T-helper 17 cell (primary cell): ENCODE measurements at places on chromosomes 16 and 17.

- no peak for DNase-seq
These were observed 19.6 kb downstream of the PIMREG start for GRCh38 chr17:6463616-6464445.

GRCh38 chr16:80283466-80284392 is 257.1 kb upstream of the DYNLRB2 start:
- DNase-seq, result no peak

- DNase-seq, result no peak
These were observed 30.7 kb downstream of the YPEL2 start for GRCh38 chr17:59361916-59362810.

- DNase-seq, result no peak
These were observed 6.7 kb downstream of the HAGHL start for GRCh38 chr16:733382-734207.

GRCh38 chr17:80070375-80071115 is 30.8 kb upstream of the GAA start:
- no peak for DNase-seq

GRCh38 chr17:7644775-7645174 is 6.0 kb upstream of the ATP1B2 start:
- no peak for DNase-seq

GRCh38 chr17:79916991-79917901 is 78.0 kb upstream of the CBX4 start:
- no peak for DNase-seq

DNA sequence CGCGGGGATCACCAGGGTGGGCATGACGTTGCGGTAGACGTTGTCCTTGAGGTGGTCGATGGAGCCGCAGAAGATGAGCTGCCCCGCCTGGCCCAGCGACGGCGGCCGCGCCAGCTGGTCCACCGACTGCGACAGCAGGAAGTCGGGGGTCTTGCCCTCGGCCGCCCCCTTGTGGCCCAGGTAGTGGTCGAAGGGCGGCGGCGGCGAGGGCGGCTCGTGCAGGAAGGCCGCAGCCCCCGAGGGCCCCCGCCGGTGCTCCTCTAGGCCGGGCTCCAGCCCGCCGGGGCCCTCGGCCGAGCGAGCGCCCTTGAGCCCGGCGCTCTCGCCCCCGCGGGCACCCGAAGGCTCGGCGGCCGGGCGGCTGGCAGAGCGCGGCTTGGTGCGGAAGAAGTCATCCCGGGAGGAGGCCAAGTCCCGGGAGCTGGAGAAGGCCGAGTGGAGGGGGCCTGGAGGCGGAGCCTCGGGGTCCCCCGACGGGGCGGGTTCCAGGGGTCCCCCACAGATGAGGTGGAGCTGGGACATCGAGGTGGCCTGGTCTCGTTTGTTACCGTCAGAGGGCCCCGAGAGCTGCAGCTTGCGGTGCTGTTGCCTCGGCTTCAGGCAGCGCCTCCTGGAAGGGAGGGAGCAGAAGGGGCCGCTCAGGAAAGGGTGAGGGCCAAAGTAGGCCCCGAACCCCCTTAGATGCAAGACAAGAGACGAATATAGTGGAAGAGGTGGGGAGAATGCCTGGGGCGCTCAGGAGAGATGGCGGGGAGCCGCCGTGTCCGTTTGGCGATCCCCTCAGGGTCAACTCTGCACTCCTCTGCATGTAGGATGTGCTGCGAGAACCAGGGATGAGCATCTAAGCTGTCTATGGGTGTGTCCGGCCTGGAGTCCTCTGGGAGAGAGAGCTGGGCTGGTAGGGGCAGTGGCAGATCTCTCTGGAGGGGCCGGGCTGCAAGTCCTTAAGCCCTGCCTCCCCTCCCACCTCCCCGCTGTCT is 8.8 kb downstream of the FAM171A2 start:
- peak; percentile 57 for DNase-seq

DNA sequence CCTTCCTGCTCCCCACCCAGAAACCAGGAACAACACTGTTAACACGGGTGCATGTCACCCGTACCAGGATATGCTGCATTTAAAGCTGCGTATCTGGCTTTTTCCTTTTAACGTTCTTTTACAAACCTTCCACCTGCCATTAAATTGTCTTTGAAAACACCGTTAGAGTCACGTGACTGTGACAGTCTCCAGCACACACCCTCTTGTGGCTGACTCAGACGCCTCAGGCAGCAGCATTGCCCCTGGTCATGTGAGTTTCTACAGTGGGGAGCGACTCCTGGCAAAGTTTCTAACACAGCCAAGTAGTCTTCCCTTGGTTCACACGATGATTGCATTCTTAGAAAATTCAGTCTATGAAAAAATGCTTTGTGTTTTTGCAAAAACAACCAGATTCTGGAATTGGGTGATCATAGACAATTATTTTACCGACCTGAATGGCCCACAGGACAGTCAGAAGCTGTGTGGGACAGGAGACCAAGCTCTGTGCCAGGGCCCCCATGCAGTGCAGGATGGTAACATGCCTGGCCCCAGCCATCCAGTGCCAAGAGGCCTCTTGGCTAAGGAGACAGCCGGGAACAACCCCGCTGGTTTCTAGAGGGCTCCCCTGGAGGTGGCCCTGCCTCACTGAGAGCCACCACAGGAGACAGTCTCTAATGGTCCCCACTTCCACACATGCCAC is 199.1 kb downstream of the KATNIP start:
- DNase-seq, result no peak

- no peak for DNase-seq
These were observed 5.3 kb upstream of the ADAT1 start for GRCh38 chr16:75628351-75628750.

GRCh38 chr16:3861808-3862451 is 18.6 kb downstream of the CREBBP start:
- DNase-seq, result no peak

DNA sequence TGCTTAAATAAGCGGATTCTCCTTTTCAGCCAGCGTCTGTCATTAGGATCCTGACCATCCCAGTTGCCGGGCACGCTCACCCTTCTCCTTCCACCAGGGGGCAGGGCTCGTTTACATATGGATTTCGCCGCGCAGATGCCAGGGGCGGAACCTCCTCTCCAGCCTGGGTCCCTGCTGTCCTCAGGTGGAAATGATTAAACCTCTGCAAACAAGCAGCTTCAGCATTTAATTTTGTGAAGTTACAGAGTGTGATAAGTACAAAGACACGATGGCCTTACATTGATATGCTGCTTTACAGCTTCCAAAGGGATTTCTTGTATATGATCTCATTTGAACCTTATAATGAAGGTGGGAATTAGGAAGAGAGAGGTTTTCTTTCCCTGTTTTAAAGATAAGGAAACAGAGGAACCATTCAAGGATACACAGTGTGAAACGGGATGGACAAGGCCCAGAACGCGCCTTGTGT is 3.9 kb upstream of the KRT28 start:
- peak; percentile 65 for DNase-seq

GRCh38 chr17:19703106-19703827 is 13.1 kb downstream of the SLC47A2 start:
- DNase-seq, result no peak

- no peak for DNase-seq
These were observed 9.9 kb downstream of the SLC5A10 start for GRCh38 chr17:18961634-18962493.

GRCh38 chr16:52367821-52368220 is 179.1 kb downstream of the TOX3 start:
- no peak for DNase-seq

DNA sequence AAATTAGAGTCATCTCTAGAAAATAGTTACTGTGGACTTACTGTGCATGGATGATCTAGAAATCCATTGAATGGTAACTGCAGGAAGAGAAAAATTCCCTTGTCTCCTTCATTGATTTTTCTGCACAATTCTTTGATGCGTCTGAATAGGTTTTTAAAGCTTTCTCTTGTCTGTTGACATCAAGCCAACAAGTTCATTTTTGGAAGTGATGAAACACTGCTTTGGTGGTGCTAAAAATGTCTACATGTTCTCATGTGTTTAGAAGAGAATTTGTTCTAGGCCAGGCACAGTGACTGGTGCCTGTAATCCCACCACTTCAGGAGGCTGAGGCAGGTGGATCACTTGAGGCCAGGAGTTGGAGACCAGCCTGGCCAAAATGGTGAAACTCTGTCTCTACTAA is 57.1 kb upstream of the AXIN2 start:
- no peak for DNase-seq

- no peak for DNase-seq
These were observed 31.3 kb upstream of the RASD1 start for GRCh38 chr17:17527534-17527933.

GRCh38 chr17:2174468-2175293 is 119.8 kb downstream of the HIC1 start:
- DNase-seq, result no peak

- DNase-seq, result no peak
These were observed 330 bp downstream of the CDH16 start for GRCh38 chr16:66918355-66918754.

DNA sequence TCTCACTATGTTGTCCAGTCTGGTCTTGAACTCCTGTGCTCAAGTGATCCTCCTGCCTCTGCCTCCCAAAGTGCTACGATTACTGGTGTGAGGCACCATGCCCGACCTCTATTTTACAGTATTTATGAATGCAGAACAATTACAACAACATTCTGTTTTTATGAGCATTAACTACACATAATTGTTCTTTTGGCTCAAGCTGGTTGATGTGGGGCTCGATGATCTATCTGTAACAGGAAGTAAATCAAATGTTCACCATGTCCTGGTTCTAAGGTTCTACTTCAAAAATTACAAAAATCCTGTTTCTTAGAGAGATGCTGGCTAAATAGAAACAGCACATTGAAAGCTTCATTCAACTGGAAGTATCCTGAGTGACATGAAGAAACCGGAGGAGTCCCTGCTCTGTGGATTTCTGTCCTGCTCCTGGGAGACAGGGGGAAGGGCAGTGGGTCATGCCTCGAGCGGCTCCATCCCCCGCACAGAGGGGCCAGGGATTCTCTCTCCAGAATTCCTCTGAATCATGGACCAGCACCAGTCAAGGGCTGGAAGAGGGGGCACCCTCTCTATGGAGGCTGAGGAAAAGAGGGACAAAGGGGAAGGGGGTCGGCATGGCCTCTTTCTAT is 31.5 kb downstream of the FA2H start:
- no peak for DNase-seq

GRCh38 chr16:11429823-11430222 is 84.6 kb downstream of the RMI2 start:
- no peak for DNase-seq

DNA sequence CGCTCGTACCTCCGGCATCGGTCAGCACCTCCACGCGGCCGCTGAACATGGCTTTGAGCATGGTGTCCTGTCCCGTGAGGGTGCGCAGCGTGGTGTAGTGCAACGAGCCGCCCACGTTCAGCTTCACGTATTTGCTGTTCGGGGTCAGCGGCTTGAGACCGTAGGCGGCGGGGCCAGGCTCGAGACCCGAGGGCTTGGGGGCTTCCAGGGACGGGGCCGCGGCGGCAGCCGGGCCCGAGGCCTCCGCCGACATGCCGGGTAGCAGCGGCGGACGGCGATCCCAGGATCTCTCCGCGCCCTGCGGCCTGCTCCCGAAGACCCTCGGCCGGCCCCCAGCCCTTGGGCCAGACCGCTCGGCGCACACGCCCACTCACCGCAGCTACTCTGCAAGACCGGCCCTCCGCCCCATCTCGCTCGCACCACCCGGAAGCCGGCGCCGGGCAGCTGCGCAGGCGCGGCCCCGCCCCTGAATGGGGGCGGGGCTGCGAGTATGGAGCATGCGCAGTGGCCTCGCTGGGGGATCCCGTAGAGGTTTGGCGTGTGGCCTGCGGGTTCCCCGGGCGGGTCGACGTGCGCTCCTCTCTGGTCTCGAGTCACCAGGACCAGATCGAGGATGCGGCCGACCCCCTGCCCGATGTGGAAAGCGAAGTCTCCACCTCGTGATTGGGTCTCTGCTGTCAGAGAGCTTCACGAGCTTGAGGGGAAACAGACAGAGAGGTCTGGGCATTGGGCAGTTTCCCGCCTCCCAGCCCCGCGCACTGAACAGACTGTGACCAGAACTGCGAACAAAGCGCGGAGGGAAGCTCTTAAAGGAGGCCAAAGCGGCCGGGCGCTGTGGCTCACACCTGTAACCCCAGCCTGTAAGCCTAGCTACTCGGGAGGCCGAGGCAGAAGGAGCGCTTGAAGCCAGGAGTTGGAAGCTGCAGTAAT is at the start of gene KCTD13:
TSS of gene KCTD13 (minus strand) at position 446 of the 930 bp plus-strand sequence. CDS start at position 253, 193 bp downstream.
- peak; percentile 84 for DNase-seq

DNA sequence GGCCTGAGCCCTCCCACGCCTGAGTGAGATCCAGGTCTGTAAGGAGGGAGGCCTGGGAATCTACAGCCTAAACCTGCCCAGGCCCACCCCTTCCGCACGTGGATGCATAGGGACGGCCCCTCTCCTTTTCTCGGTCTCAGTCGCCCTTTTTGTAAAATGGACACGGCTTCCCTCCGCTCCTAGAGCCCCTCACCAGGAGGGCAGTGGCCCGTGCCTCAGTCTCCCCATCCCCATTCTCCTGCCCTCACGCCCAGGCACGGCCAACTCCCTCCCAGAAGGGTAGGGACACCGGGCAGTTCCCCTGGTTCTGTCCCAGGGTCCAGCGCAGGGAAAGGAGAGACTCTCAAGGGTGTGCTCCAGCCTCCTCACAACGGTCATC is 48.1 kb downstream of the WNT3 start:
- DNase-seq, result no peak

DNA sequence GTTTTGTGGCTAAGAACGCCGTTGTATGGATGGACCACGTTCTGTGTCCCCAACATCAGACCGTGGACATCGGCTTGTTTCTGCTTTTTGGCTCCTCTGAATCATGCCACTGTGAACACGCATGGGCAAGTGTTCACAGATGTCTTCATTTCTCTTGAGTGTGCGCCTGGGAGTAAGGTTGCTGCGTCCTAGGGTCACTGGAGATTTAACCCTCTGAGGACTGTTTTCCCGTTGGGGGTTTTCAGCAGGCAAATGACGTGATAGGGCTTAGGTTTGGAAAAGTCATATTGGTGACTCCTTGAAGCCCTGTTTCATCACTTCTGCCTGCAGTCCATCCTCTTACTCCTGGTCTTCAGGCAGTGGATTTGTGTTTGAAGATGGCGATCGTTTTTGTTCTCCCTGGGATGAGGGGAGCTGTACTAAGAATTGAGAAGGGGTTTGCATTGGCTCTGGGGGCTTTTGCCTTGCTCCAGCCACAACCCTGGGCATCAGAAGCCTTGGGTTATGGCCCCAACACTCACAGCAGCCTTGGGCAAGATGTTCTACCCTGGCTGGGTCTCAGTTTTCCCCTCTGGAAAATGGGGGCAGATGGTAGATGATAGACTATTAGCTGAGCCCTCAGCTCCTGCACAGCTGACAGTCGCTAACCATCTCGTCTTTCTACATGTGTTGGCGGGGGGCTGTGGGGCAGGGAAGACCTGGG is 67.2 kb upstream of the CIBAR2 start:
- DNase-seq, result no peak

- no peak for DNase-seq
These were observed 255.8 kb downstream of the SEC14L1 start for GRCh38 chr17:77396610-77397009.

GRCh38 chr17:83183951-83184506 is 104.6 kb downstream of the METRNL start:
- no peak for DNase-seq

DNA sequence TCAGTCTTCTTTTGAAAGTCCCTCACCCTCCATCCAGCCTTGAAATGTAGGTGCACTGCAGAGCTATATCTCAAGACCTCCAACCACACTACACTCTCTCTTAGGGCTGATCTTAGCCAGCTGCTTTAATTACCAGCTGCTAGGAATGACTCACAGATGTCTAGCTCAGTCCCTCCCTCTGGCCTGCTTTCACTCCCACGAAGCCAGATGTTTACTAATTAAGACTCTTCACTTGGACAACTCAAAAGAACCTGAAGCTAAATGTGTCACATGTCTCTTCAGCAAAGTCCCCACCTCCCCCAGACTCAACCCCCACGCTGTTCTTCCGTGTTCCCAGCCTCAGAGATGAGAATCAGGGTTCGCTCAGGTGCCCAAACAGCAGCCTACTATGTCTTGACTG is 2.6 kb downstream of the GTF3C1 start:
- DNase-seq, result no peak

- DNase-seq, result no peak
These were observed 250.7 kb upstream of the MYOCD start for GRCh38 chr17:12415031-12415430.
